NCI-H1417 treated with DMSO at 0.1 percent for 48 hours (cell line): ENCODE measurements at places on chromosomes 13 and 19.

GRCh38 chr19:19335408-19336158, 15.0 kb downstream of the MAU2 start:
- no peak for DNase-seq

GRCh38 chr13:107873926-107874325, 341.4 kb downstream of the LIG4 start:
- no peak for DNase-seq

DNA sequence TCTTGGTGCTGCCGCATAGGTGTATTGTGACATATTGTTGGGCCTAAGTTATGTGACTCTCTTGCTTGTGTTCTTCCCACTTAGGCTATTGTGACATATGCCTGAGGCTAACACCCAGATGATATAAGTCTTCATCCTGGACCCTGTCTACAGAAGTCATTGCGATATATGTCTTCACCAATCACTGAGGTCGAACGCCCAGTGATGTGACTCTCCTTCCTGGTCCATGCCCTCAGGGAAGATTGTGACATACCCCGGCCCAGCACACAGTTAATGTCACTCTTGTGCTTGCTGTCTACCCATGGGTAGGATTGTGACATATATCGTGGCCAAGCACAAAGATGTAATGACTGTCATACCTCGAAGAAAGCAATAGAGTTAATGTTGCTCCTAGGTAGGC, 16.9 kb upstream of the ZNF730 start:
- no peak for DNase-seq

- no peak for DNase-seq
Observed at GRCh38 chr13:99031832-99032231, 54.0 kb upstream of the DOCK9 start.

GRCh38 chr19:52542984-52543664, 15.7 kb downstream of the ZNF808 start:
- DNase-seq: no peak
